ENCODE measurements at places on chromosomes 16 and 17.

- no peak for DNase-seq
Measured at GRCh38 chr16:56708525-56709442, 21.1 kb upstream of the NUP93 start.

DNA sequence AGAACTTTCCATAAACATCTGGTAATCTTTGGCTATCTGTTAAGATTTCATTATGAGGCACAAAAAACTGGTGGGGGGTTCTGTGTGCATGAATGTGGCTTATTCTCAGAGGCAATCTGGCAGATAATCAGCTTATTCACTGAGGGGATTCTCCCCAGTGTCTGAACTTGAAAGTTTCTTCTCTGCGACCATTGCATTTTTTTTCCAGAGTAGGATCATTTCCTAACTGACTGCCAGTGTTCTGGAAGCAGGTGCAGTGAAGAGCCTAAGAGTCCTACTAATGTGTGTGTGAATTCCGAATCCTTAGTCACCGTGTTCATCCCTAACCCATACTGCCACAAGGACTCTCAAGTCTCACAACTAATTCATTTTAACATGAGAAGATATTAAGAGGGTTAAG, 64.9 kb upstream of the LRRC37A3 start:
- no peak for DNase-seq

DNA sequence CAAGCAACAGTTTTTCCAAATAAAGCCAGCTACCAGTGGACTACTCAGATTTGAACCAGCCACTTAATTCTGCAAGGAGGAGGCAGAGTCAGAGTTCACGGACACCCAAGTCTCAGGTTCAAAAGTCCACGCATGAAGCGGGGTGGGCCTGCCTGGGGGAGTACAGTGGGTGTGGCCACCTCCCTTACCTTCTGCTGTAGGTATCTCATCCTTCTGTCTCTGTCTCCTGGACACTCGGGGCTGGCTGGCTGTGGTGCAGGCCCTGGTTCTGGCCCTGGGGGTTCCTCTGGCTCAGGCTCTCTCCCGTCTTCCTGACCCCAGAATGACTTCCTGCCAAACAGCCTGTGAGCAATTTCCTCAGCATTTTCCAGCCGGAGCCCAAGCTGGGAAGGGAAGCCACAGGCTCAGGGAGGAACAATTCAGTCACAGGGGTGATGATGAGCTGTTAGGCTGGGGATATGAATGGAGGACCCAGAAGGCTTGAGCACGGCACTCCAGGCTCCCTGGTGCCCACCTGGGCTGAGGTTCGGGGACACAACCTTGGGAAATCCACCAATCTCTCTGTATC, 101.9 kb downstream of the LITAF start:
- no peak for DNase-seq

DNA sequence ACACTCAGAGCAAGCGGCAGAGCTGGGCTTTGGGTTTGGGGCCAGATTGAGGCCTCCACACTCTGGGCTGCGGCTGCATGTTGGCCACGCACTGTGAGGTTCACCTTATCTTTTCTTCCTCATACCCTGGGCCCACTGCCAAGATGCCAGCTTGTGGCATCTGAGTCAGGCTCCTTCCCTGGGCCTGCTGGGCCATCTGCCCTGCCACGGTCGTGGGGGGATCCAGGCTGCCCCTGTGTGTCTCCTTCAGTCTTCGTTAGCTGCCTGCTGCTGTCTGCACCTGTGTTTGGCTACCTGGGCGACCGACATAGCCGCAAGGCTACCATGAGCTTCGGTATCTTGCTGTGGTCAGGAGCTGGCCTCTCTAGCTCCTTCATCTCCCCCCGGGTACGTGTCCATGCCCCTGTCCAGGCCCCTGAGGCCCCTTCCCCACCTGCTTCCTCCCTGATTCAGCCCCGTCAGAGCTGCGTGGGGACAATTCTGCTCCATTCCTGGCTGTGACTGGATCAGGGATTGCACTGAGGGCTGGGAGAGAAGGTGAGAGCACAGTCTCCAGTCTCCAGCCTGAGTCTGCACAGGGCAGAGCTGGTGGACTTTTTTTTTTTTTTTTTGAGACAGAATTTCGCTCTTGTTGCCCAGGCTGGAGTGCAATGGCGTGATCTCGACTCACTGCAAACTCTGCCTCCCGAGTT, 11.2 kb downstream of the SPNS3 start:
- no peak for DNase-seq

GRCh38 chr17:73998653-73999645, 204.5 kb upstream of the RPL38 start:
- no peak for DNase-seq

GRCh38 chr17:17186551-17187505, 19.3 kb downstream of the PLD6 start:
- no peak for DNase-seq

GRCh38 chr17:40345161-40345993, 19.2 kb downstream of the GJD3 start:
- no peak for DNase-seq

DNA sequence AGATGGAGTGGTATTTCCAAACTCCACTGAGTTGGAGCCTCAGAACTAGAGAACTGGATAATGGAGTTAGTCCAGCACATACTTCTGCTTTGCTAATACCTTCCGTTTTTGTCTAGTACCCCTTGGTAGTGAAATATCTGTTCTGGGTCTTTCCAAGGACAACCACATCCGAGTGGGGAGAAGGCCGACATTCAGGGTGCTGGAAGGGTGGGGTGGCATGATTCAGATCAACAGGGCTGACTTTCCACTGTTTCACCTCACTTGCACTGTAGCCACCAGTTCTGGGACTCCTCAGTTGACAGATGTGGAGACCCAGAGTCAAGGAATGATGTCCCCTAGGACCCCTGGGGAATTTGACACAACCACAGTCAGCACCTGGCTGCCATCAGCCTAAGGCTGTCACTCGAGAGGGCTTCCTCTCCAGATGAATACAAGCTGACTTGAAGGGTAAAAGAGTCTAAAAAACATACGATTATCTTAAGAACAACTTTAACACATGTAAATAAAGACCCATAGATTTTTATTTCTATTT, 84.8 kb upstream of the HNF1B start:
- DNase-seq, result no peak

GRCh38 chr17:80601146-80601545, 56.5 kb downstream of the RPTOR start:
- no peak for DNase-seq

DNA sequence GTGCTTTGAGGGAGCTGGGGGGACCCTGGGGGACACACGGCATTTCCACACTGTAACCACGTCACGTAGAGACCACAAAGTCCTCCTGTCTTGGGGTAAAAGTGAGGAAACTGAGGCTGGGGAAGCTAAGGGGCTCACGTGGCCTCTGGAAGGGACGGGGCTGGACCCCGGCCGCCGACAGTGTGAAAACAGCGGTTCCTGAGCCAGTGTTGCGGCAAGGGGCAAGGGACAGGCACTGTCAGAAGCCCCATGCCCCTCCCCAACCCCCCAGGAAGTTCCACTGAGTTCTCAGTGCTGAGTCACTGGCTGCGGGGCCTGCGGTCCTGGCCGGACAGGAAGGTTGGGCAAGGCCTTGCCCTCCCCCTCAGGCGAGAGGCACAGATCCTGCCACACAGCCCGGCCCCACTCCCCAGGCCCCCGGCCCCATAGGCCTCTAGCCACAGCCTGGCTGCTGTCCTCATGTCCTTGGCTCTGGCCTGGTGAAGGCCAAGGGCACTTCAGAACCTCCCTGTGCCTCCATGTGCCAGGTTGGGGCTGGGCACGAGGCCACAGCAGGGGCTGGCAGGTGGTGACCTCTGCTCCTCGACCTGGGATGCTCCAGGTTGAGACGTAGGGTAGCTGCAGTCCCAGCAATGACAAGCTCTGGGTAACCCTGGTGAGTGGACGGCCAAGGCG, 5.0 kb upstream of the CCDC57 start:
- DNase-seq, result no peak

GRCh38 chr16:66275775-66276428, 90.6 kb upstream of the CDH5 start:
- no peak for DNase-seq

DNA sequence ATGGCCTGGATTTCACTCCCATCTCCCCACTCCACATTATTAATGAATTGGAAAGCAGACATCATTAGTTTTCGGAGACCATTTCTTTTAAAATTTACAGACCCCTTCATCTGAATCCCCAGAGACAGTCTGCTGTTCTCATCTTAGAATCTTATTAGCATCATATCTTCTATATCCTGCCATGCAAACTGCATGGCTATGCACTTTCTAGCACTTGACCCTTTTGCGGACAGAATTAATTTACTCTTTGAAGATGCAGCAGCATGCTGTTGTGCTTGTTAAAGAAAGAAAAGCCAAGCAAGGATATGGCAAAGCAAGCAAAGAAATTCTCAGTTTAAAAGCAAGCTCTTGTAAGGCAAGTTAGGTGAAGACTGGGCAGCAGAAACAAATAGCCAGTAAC, 201.2 kb upstream of the PMFBP1 start:
- DNase-seq, result no peak

GRCh38 chr17:57425903-57426880, 169.9 kb downstream of the MSI2 start:
- no peak for DNase-seq

- DNase-seq, result no peak
Measured at GRCh38 chr17:57747221-57748017, 2.3 kb upstream of the CCDC182 start.

GRCh38 chr16:55570159-55570558, 3.7 kb downstream of the CAPNS2 start:
- DNase-seq, result no peak

- no peak for DNase-seq
Measured at GRCh38 chr17:4583206-4583605, 1.1 kb upstream of the SMTNL2 start.

GRCh38 chr17:19978805-19979211, 1.2 kb upstream of the AKAP10 start:
- no peak for DNase-seq

- DNase-seq, result no peak
Measured at GRCh38 chr16:53849585-53849984, 145.6 kb downstream of the FTO start.

- DNase-seq, result no peak
Measured at GRCh38 chr17:73630531-73630930, 13.7 kb downstream of the SDK2 start.

DNA sequence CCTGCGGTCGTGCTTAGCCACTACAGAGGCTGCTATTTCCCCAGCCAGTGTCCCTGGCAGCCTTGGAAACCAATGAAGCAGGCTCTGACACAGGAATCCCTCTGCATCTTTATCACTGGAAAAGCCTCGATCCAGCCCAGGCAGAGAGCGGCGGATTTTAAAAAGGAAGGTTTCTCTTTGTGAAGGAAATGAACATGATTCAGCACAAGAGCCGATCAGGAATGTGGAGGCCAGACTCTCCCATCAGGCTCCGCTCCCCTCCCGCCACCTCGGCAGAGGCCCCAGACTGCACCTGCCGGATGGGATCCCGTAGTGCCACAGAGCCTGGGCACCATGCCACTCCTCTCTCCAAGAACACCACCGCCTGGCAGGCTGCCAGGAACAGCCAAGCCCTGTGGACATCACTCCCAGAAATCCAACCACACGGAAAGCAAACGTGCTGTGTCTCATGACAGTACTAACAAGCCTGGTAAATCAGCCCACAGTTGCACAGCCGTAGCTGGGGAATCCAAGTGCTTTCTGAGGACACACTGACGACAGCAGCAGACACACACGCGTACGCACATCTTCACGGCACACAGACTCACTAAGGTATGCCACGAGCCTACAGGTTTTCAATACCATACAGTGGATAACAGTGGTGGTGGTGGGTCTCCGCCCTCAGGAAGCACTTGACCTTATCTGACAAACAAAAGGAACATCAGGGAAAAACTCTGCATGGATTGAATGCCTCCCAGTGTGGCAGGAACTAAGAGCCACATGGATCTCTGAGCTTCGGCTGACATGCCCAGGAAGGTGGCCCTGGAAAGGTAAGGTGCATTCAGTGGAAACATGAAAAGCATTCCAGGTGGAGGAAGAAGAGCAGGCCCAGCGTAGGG, 5.4 kb downstream of the LRRC75A start:
- DNase-seq, result no peak

DNA sequence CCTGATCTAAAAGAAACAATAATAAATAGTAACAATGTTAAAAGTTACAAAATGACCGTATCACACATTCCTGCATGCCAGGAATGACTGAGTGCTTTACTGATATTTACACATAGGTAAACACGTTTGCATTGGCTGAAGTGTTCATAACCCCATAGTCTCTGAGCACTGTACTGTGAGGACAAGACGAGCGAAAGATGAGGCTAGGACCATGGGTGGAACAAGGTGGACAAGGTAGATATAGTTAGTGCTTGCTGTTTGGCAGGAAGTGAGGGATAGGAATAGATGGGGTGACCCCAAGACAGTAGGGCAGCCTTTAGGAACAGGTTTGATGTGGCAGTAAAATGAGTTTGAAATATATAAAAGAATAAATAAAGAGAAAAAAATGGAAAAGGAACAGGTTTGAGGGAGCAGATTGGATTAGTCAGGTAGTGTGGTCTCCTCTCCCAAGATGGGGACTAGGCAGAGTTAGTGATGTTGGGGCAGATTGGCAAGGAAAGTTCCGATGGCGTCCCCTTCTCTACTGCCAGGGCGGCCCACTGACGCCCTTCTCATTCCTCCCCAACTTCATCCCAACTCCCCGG, 452 bp upstream of the E2F4 start:
- no peak for DNase-seq

- DNase-seq, result no peak
Measured at GRCh38 chr16:34802396-34802795, 1343.0 kb downstream of the TP53TG3F start.

DNA sequence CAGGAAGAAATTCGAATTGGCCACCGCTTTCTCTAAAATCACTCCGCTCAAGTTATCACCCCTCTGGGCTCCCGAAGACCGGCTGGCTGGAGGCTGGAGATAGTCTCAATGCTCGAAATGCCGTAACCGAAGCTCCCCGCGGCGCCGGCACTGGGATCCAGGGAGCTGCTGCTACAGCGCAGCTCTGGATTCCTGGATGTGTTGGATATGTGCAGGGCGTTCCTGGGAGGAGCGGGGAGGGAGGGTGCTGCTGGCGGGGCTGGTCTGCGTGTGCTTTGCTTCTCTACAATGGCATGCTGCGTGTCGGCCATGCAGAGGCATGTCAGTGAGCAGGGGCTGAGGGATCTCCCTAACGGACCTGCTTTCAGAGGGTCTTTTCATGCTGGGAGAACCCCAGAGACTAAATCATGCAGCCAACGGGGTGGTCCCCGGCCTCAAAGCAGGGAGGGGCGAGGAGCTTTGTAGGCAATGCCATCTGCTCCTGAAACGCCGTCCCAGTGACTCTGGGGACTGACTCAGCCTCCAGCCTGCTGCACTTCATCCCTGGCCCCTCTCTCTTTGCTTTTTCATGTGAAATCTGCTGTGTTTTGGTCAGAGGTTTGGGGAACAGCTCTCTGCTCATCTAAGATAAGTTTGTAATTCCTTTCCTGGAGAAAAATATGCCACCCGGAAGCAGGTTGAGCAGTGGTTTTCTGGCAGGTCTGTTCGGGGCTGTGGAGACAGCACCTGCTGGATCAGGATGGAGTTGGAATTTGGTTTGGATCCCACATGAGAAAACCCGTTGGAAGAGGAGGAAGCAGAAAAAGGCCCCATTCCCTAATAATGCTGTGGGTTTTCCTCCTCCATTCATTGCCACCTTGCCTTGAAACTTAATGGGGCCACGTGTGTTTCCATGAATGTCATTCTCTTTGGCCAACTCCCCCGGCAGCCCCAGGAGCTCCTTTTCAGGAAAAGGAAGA, 311.4 kb downstream of the SEC14L1 start:
- no peak for DNase-seq

Data from GM12864 (cell line).